H54 (cell line): ENCODE measurements at places on chromosomes 2 and 18.

DNA sequence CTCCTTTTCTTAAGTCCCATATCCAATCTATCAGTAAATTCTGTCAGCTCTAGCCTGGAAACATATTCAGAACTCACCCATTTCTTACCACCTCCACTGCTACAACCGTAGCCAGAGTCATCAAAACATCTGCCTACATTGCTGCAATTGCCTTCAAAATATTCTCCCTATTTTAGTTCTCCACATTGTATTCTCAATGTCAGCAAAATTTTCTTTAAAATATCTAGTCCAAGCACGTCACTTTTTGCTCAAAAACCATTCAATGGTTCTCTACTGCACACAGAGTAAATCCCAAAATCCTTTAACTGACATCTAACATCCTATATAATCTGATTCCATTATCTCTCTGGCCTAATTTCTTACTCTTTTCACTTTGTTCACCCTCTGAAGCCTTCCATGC is 68.5 kb upstream of the ERBB4 start:
- no peak for DNase-seq

DNA sequence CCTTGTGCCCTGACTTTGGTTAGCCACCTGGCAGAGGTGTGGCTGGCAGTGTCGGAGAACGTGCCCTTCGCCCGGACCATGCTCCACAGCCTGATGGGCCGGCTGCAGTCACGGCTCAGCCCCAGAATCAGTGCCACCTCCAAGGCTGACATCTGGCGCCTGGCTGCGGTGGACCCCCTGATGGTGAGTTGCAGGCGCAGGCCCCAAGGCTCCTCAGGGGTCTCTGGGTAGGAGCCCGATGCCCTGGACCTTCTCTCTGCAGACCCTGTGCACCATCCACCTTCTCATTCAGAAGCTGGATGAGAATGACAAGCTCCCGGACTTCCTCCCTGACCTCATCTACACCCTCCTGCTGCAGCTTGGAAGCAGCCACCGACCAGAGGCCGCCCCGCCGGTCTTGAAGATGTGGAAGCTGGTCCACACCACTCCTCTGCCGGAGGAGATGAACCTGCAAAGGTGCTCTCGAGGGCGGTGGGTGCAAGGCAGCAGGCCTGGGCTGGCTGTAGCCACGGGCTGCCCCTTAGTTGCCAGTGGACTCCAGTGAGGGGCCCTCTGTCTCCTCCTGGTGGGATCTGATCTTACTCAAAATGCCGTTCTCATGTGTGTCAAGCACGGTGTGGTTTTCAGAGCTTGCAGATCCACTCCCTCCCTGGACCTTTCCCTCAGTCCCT is 32.1 kb downstream of the HJURP start:
- no peak for DNase-seq

GRCh38 chr2:221588306-221588985 is 16.3 kb upstream of the EPHA4 start:
- DNase-seq: no peak

GRCh38 chr2:174632841-174633622 is 35.4 kb upstream of the WIPF1 start:
- no peak for DNase-seq

DNA sequence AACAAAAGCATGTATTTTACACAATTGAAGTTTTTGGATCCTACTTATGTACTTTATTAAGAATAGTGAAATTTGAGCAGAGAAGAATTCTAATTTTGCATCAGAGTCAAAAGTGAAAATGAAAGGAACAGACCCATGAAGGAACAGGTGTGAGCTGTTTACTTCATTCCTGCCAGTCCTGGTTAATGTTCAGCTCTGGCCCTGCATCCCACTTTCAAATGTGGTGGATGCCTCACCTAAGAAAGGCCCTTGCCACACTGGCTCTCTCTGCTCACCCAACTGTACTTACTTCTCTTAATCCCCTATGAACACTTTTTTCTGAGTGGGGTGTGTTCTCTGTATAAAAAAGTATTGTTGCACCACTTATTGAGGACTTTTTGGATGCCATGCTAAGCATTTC is 22.2 kb downstream of the FAM110C start:
- DNase-seq: no peak

DNA sequence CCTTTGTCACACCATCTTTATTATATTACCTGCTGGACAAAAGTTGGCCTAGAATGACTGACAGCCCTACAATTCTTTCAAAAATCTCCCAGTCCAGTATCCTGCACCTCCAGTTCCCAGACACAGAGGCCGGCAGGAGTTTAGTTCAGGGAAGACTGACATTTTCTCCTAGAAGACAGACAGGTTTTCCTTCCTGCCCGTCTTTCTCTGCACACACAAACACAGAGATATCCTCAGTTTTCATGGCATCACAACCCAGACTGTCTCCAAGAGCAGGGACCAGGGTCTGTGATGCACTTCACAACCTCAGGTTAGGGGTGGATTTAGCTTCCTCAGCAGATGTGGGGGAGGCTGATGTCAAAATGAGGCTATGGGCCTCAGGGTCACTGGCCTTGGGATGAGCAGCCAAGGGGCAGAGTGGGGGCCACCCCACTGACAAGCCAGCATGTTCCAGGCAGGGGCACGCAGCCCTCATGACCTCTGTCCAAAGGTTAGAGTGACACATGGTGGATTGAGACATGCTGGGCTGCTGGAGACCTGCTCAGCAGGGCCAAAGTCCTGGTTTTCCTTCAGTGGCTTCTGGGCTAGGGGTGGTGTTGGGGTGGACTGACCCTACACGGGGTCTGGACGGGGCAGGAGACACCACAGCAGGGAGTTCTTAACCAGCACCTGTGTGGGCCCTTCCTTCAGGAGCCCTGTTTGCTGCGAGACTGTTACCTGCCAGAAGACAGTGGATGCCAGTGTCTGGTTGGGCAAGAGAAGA is 70.5 kb downstream of the SFXN5 start:
- DNase-seq: no peak

DNA sequence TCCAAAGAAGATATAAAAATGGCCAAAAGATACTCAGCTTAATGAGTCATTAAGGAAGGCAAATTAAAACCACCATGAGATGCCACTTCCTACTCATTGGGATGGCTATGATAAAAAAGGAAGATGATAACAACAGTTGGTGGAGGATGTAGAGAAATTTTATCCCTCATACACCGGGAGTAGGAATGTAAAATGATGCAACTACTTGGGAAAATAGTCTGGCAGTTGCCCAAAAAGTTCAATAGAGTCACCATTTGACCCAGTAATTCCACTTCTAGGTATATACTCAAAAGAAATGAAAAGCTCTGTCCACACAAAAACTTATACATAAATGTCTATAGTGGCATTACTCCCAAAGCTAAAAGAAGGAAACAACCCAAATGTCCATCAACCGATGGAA is 10.1 kb upstream of the SULT1C2 start:
- no peak for DNase-seq

GRCh38 chr2:241909769-241910168 is 40.2 kb downstream of the RTP5 start:
- no peak for DNase-seq

- no peak for DNase-seq
Observed at GRCh38 chr18:61894751-61895524, 2.1 kb upstream of the RNF152 start.

GRCh38 chr2:29834036-29834540 is 87.3 kb downstream of the ALK start:
- no peak for DNase-seq

DNA sequence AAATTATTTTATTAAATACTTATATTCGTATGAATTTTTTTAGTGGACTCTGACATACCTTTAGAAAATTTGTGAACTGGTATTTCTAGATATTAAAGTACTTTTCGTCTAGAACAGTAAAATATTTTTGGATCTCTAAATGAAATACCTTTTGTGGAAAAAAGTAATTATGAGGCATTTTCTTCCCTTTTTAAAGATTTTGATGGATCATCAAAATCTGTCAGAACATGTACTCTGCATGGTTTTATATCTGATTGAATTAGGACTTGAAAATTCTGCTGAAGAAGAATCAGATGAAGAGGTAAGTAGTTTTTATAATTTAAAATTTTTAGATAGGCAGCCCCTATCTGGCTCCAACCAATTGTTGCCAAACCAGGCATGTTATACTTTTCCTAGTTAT is 118.8 kb downstream of the UBR3 start:
- DNase-seq: no peak
